GM19239 (cell line): ENCODE measurements at places on chromosomes 6 and 20.

- DNase-seq, result no peak
Observed at GRCh38 chr6:170137176-170137891, 153.5 kb downstream of the DLL1 start.

GRCh38 chr6:139133262-139134063, 1.4 kb upstream of the HECA start:
- no peak for DNase-seq

- no peak for DNase-seq
Observed at GRCh38 chr6:30918670-30919069, 4.6 kb downstream of the VARS2 start.

DNA sequence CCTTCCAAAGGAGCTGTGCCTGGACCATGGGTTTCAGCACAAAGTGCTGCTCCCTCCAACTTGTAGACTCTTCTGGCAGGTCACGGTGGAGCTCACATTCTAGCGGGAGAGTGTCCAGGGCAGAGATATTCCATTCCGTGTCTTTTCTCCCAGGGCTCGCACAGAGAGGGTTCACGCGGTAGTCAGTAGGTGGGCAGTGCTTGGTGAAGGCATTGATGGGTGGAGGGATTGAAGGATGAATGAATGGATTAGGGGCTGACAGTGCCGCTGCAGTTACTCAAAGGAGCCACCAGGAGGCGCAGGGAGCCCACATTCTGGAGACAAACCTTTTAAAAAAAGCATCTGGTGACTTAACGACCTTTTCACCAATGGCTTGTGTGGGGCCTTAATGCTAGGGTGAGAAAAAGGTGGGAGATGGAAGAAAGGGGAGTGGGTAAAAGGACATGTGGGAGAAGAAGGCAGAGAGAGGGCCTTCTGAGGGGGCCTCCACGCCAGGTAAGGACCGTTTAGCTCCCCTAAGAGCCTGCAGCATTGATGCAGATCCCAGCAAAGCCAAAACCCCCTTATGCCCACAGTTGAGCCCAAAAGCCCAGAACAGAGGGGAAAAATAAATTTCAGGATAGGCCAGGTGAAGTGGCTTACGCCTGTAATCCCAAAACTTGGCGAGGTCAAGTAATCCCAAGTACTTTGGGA, 17.5 kb upstream of the FAM110A start:
- peak; percentile 56 for DNase-seq

- DNase-seq, result no peak
Observed at GRCh38 chr6:127343809-127344659, 625 bp upstream of the ECHDC1 start.

DNA sequence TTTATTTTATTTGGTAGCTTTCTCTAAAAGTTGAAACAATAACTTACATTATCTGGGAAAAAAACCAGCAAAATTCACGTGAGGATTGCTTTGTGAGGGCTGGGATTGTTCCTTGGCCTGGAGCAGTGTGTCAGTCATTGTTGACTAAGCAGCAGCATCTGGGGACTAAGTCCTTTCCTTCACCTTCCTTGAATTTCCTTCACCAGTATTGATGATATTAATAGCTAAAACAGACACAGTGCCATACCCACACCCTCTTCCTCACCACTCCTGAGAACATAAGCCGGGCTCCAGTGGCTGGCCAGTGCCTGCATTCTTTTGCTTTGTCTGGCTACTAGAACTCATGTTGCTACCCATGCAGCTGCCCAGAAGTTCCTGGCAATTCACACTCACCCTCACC, 23.7 kb downstream of the PLCB1 start:
- no peak for DNase-seq

GRCh38 chr20:20373091-20373571, 5.2 kb downstream of the INSM1 start:
- no peak for DNase-seq

- no peak for DNase-seq
Observed at GRCh38 chr20:58714923-58715351, 22.3 kb downstream of the NPEPL1 start.

DNA sequence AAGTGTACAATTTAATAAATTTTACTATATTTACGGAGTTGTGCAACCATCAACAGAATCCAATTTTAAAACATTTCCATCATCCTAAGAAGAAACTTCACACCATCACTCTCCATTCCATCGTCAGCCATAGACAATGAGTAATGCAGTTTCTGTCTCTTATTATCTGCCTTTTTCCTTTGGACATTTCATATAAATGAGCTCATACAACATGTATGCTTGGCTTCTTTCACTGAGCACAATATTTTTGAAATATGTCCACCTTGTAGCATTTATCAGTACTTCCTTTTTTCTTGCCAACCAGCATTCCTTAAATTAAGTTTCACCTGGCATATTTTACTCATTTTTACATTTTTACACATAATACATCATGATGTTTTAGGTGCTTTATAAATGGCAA, 22.7 kb upstream of the HIVEP1 start:
- no peak for DNase-seq

GRCh38 chr20:4898282-4899244, 102.7 kb downstream of the SLC23A2 start:
- DNase-seq, result no peak

DNA sequence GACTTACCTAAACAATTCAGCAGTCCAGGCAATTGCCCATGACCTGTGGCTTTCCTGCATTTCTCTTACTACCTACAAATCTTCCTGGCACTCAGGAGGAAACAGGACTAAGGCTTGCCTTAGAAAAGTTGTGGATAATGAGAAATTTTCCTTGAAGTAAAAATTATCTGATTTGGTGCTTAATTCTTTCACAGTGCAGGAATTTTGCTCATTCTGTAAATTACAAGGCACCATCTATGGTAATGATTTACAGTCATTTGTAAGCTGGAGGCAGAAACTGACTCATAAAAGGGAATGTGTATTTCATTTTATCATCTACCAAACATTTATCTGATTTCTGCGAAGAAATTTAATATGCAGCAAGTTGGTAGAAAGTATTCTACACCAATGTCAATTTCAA, 211.5 kb upstream of the FKBP1C start:
- no peak for DNase-seq

GRCh38 chr20:38842558-38842981, 37.1 kb downstream of the PPP1R16B start:
- peak; percentile 82 for DNase-seq

DNA sequence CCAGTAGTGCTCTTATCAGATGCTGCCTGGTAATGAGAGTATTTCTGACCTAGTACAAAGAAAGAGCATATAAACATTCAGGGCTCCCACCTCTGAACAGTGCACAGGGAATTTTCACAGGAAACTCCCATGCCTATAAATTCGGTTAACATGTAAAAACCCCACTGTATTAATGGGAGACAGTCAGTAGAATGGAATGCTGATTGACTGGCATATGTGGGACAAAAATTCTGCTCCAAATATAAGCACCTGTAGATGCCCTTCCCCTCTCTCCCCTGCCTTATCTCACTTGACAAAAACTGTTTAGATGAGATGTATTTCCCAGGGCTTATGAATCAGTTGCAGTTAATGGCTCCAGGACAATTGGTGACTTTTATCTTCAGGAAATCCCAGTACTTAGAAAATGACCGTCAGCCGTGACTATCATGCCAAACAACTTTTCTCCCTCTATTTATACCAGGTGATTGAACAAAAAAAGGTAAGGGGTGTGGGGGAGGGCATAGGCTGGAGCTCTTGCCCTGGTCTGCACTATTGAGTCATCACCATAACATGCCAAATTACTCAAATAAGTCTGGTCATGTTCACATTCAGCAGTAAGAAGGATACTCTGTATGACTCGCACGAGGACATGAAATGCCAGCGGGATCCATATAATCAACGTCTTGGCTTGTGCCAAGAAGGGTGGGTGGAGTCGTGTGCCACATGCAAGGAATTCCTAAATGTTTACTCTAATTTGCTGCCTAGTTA, 176.4 kb upstream of the BMP2 start:
- DNase-seq, result no peak

DNA sequence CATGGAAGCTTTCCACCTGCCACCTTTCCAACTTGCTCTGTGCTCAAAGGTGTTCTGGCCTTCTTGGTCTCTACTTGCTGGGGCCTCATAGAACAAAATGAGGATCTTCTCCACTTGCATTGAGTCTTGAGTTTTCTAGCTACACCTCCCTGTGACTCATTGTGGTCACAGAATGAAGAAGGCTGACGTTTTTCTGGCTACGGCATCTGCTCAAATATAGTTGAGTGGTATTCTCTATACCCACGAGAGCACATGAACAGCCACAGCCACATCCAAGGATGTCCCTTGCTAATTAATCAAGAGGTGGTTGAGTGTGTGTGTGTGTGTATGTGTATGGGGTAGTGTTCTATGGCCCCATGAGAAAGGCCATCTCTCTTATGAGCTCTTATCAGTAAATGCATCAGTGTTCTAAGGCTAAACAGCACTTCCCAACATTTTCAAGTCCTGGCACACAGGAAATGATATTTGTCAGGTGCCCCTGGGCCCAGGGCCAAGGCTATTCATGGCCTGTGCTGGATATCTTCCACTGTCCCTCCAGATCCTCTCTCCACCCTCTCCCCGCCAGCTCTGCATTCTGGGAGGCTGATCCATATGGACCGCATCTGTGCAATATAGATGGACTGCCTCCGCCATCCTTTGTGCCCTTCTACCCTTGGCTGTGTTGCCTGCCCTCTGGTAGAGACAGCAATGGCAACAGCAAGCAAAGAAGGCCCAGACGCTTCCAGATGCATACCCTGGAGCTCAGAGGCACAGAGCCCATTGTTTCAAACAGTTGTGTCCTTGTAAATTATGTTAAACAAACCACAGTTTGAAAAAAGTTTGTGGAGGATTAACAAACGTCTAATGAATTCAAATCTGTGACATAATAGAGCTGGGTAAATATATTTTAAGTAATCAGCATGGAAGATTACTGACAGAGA, 150.2 kb downstream of the LRFN2 start:
- DNase-seq, result no peak

DNA sequence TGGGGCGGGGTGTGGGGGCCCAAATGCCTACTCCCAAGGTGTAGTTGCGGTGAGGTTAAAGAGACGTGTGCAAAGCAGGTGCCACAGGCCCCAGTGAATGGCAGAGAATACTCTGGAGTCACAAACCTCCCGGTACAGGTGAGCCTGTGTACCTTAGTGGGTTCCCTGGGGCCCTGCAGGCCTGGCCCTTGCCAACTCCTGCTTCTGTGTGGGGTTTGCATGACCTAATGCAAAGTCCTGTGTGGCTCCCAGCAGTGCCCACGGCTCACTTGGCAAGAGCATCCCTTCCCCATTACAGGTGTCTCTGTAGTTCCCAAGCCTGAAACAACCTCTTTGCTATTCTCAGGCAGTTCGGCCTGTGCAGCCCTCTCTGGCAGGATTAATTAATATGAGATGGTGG, 17.5 kb downstream of the SPDEF start:
- DNase-seq, result no peak

GRCh38 chr20:47971058-47971791, 185.9 kb upstream of the SULF2 start:
- DNase-seq, result no peak

GRCh38 chr6:28794175-28795002, 129.4 kb downstream of the TRIM27 start:
- no peak for DNase-seq

- no peak for DNase-seq
Observed at GRCh38 chr6:28751963-28752350, 171.8 kb downstream of the TRIM27 start.

GRCh38 chr6:130814506-130814905, 12.7 kb upstream of the SMLR1 start:
- DNase-seq, result no peak

- DNase-seq, result no peak
Observed at GRCh38 chr6:121491576-121491975, 56.1 kb downstream of the GJA1 start.

- no peak for DNase-seq
Observed at GRCh38 chr6:53236241-53236640, 87.6 kb upstream of the GCM1 start.

- DNase-seq, result no peak
Observed at GRCh38 chr6:29702519-29703103, 20.6 kb upstream of the HLA-F start.

- no peak for DNase-seq
Observed at GRCh38 chr6:157763129-157763903, 59.7 kb upstream of the SNX9 start.
